Cortex of kidney (tissue), 1 donor: ENCODE measurements at places on chromosomes 6 and 20.

GRCh38 chr6:11050731-11051130 lies 6.6 kb upstream of the ELOVL2 start:
- DNase-seq: no peak

DNA sequence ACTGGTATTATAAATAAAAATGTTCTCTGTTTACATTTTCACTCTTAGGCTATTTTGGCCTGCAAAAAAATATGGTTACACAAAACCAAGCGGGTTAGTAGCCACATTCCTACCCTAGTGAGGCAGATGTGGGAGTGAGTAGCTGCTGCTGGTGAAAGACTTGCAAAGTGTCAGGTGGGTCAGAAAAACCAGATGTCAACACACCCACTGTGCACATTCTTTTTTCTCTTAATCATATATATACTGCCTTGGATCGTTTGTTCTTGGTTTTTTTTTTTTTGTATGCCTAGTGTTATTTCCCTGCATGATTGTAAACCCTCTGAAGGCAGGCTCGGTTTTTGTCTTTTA lies 68.0 kb upstream of the TFB1M start:
- DNase-seq: no peak

- no peak for DNase-seq
Measured at GRCh38 chr20:9025643-9026042, 43.2 kb upstream of the PLCB4 start.

DNA sequence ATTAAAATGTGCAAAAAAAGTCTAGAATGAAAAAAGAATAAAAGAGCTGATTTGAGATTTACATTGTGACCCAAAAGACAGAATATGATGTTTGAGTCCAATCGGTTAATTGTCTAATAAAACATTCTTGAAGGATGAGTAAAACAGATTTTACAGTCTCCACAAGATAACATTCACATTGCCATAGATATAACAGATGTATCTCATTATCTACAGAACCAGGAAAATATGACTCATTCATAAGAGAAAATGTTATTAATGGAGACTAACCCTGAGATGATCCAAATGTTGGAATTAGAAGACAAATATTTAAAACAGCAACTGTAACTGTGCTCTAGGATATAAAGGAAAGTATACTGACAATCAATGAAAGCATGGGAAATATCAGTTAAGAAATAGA lies 141.7 kb downstream of the RFX6 start:
- no peak for DNase-seq

- DNase-seq: no peak
Measured at GRCh38 chr20:53079261-53079691, 107.1 kb downstream of the TSHZ2 start.

- DNase-seq: no peak
Measured at GRCh38 chr6:167200806-167201205, 43.0 kb upstream of the GPR31 start.

DNA sequence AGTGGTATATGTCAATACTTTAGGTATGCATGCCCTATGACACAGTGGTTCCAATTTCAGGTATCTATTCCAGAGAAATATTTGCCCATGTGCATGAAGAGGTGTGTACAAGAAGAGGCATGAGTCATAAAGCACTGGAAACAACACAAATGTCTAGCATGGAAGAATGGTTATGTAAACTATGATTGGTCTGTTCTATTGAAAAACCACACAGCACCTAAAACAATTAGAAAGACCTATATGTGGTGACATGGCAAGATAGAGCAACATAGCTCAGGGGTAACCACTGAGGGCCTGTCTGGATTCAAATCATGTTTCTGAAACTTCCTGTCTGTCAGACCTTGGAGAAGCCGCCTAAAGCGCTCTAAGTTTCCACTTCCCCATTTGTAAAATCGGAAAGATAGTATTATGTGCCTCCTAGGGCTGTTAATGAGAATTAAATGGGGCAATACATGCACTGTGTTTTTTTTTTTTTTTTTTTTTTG lies 76.0 kb upstream of the SHLD1 start:
- DNase-seq: no peak

- no peak for DNase-seq
Measured at GRCh38 chr6:36523936-36524499, 23.3 kb downstream of the STK38 start.

GRCh38 chr6:121437851-121438651 lies 2.6 kb downstream of the GJA1 start:
- no peak for DNase-seq

GRCh38 chr6:64926051-64926450 lies 781.0 kb downstream of the EYS start:
- DNase-seq: no peak

DNA sequence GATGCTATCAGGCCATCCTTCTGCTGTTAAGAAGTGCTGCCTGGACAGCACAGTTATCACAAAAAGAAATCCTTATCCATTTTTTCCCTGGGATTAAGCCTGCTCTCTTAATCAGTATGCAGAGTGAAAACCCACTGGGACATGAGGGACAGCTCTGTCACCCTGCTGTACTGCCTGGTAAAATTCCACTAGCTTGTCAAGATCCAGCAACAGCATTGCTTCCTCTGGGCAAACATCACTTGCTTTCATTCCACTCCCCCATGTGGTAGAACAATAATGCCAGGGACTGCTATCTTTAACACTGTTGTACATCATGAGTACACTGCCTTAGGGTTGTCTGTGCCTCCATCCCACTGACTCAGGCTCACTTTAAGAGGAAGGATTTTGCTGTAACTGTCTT lies 331.3 kb downstream of the KIF16B start:
- DNase-seq: no peak

DNA sequence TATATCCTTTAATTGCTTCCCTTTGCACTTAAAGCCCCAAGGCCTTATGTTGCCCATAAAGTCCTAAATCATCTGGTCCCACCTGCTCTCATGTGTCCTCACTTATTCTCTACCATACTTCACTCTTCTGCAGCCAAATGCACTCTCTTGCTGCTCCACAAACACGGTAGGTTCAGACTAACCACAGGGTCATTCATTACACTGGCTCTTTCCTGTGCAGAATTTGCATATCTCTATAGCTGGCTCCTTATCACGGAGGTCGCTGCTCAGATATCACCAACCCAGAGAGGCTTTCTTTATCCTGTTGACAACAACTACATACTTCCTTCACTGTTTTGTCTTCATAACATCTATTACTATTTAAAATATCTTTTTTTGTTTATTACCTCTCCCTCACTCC lies 86.8 kb downstream of the MOXD1 start:
- DNase-seq: no peak

- DNase-seq: no peak
Measured at GRCh38 chr20:59165396-59165795, 1.8 kb downstream of the ZNF831 start.

DNA sequence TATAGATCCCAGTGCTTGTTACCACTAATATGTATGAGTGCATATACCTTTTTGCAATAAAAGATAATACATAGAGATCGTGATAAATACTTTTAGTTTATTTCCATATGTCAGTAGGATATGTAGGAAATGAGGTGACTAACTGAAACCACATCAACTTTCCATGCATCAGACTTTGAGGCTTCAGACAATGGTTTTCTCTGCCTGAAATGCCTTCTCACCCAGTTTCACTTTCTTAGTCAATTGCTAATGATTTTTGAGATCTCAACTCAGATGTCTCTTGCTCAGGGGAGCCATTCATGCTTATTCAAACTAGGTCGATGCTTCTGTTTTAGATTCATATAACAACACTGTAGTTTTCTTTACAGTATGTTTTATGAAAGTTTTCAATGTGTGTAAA lies 626.6 kb upstream of the ADGRB3 start:
- no peak for DNase-seq

GRCh38 chr6:52310932-52311331 lies 26.4 kb upstream of the MCM3 start:
- no peak for DNase-seq

GRCh38 chr6:80959034-80959433 lies 793.4 kb downstream of the TENT5A start:
- no peak for DNase-seq
